ENCODE measurements at places on chromosomes 16 and 17.

- DNase-seq = no peak
Observed at GRCh38 chr17:45824901-45825492, 19.7 kb upstream of the SPPL2C start.

- no peak for DNase-seq
Observed at GRCh38 chr17:69477204-69477902, 62.9 kb downstream of the MAP2K6 start.

DNA sequence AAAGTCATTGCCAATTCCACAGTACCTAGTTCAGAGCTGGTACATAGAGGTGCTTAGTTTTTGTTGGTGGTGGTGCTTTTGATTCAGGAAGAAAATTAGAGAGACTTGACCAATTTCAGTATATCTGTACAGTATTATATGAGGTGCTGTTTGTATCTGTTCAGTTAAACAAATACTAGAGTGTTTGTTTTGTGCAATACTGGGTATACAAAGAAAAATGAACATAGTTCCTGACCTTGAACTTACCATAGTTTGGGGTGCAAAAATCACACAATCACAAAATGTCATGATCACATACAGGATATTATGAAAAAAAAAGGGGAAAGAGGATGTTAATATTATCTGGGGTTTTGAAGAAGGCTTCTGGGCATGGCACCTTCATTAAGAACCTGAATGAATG is 39.8 kb upstream of the GOT2 start:
- no peak for DNase-seq

- no peak for DNase-seq
Observed at GRCh38 chr17:39002991-39003715, 36.0 kb upstream of the FBXO47 start.

- DNase-seq = no peak
Observed at GRCh38 chr17:79871131-79871530, 31.9 kb upstream of the CBX4 start.

DNA sequence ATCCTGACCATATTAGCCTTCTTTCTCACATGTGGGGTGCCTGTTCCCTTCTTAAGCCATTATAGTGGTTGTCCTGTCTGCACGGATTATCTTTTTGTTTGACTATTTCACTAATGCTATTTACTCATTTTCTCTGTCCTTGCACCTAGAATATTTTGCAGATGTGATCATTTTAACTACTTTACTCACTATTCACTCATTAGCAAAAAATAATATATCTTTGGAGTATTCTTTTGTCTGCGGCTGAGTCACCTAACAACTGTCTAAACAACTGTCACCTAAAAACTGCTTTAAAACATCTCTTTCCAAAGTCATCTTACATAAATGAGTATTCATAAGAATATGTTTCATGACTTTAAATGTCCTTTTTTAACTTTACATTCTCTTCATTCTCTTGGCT is 87.4 kb downstream of the KCNJ2 start:
- no peak for DNase-seq

DNA sequence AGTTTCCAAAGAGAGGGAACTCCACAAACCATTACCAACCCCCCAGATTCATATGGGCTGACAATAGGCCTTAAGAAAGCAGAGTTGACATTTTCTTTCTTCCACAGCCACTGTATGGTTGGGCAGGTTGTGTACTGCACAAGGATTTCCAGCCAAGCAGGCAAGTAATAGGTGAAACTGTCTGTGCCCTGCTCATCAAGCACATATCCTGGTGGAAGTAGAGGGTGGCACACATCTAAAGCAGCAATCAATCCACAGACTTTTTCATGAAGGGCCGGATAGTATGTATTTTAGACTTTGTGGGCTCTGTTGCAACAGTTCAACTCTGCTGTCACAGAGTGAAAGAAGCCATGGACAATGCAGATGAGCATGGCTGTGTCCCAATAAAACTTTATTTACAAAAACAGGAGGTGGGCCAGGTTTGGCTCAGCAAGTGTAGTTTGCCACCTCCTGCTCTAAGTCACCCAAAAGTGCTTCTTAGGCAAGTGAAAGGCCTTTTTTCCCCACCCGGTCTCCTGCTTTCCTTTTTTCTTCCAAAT is 63.4 kb downstream of the SNX20 start:
- DNase-seq = no peak

DNA sequence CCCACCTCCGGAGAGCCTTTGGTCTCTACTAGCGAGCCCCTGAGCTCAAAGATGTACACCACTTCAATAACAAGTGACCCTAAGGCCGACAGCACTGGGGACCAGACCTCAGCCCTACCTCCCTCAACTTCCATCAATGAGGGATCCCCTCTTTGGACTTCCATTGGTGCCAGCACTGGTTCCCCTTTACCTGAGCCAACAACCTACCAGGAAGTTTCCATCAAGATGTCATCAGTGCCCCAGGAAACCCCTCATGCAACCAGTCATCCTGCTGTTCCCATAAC is 702 bp downstream of the SPN start:
- no peak for DNase-seq

DNA sequence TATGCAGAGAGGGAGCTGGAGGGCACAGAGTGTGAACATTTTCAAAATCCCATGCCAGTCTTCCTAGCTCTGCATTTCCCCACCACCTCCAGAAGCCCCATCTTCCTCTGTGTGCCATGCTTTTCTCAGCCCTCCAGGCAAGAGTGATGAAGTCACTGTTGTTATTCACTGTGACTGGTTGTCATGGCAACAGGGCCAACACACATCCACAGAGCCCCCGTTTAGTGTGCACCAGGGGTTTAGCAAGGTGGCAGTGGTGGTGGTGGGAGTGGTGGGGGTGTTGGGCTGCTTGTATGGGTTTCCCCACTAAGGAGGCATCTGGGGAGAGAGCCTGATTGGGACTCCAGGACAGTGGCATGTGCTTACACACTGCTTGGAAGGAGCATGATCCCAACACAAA is 309.9 kb upstream of the ASIC2 start:
- no peak for DNase-seq

DNA sequence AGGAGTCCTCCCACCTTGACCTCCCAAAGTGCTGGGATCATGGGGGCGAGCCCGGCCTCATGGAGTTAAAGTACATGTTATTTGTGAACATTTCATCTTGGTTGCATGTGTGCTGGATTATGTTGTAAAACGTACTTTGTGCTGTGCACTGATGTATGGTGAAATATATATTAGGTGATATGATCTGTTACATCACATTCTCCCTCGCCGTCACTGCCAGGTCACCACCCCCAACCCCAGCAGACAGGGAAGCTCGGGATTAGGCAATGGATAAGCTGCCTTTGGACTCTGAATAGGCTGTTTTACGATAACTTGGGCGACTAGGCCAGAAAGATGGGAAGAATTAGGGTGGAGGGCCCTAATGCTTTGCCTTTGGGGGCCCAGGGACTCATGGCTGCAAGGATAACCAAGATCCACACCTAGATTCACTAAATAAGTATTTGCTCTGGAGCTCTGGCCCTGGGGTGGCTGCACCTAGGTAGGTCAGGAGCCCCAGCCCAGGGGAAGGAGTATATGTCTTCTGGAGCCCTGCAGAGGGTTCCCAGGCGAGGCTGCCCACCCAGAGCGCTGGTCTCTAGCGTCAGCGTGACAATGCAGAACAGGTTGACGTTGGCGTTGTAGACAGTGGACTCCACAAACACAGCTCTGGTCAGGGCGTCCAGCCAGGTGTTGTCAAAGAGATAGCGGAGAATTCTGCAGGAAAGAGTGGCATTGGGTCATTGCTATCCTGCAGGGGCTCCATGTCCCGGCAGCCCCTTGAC is 27.1 kb upstream of the GCSH start:
- DNase-seq = no peak

- DNase-seq = no peak
Observed at GRCh38 chr16:56878282-56878854, 13.4 kb downstream of the SLC12A3 start.

All from fibroblast of skin of left quadriceps (primary cell).